Tibial nerve (tissue), 4 donors: ENCODE measurements at places on chromosomes 7 and 10.

DNA sequence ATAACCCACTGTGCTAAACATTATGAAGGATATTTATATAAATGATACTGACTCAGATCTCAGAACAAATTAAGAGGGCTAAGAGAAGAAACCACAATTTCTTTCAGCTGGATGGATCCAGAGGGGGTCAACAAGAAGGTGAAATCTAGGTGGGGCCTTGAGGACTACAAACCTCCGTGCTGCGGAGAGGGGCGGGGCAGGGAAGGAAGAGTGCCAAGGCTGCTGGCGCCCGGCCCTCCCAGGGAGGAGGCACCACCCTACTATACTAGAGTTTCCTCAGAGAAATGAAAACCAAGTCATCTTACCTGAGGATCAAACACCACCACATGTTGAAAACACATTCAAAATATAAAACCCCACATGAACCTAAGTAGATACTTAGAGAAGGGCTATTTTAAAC is 29.3 kb upstream of the CRYGN start:
- H3K27ac ChIP-seq, result no peak overlapping the region
- DNase-seq, result no peak
- H3K36me3 ChIP-seq, result no peaks in the 10 kb centered on the region
- H3K4me3 ChIP-seq, result no peak overlapping the region
- no peaks in the 10 kb centered on the region for H3K4me1 ChIP-seq

DNA sequence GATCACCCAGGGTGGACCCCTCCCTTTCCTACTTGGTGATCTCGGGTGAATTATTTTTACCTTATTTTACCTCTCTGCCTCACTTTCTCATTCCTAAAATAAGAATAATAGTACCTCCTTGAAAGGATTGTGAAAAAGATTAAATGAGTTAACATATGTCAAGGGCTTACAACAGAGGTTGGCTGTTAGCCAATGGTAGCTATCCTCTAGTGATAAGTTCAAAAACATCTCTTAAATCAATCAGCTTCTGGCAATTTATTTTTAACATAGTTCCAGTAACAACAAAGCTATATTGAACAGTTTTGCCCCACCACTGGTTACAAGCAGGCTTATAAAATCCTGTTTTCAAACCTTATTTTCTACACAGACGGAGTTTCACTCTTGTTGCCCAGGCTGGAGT is 45.4 kb downstream of the TMEM168 start:
- no peak overlapping the region for H3K4me3 ChIP-seq
- no peak for DNase-seq
- no peak overlapping the region for H3K27ac ChIP-seq
- H3K27me3 ChIP-seq, result no peaks in the 10 kb centered on the region
- no peaks in the 10 kb centered on the region for H3K36me3 ChIP-seq
- no peaks in the 10 kb centered on the region for H3K4me1 ChIP-seq

DNA sequence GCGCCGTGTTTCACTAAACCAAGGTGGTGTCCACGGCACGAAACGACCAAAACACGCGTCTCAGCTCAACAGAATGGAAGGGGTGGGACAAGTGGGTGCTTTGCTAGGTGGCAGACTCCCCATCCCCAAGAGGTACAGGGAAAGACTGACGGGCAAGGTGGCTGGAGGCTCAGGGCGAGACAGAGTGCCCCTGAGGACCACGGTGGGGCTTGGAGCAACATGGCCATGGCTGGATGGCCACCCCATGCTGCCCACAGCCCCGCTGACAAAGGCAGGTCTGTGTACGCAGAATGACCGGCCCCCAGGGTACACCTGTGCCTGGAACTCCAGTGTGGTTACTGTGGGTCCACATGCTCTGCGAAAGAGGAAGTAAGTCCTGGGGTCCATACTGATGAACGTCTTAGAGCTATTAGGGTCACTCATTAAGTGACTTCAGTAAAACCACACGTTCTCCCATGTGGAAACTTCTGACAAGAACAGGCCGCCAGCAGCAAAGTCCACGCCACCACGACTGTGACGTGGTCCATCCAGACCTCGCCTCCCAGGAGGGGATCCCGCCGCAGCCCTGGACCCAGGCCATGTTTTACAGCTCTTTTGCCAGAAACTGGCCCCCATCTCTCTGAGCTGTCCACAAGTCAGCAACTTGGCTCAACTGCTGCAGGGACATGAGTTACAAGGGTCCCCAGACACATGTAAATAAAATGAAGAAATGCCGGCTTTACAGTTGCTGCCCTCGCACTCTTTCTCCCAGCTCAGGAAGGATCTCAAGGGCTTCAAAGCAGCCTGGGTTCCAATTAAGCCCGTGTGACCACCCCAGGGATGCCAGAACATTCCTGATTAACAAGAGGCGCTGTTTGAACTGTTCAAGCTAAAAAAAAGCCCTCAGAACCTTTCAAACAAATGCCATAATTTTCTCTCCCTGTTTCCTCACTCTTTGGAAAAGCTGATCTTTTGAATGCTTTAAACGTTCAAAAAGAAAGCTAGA is 66.8 kb downstream of the MAD1L1 start:
- H3K4me1 ChIP-seq, result peaks cover 10% of the 10 kb centered on the region
- H3K4me3 ChIP-seq, result no peak overlapping the region
- H3K27ac ChIP-seq, result peak overlapping the region; percentile 34
- DNase-seq, result no peak
- H3K27me3 ChIP-seq, result no peaks in the 10 kb centered on the region
- H3K36me3 ChIP-seq, result peaks cover 24% of the 10 kb centered on the region

DNA sequence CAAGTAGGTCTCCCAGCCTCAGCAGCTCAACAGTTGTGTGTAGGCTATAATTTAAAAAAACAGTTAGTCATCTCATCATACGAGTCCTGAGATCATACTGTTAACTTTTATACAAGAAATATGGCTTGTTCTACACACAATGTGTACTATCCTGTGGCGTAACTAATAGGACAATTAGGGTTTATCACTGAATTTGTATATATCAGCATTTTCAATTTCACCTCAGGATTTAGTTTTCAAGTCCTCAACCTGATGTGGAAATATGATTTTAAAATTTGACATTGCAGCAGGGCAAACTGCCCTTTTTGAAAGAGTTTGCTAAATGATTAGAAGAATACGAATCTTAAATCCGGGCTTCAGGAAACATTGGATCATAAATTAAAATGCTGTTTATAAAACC is 237.2 kb upstream of the CTBP2 start:
- H3K4me1 ChIP-seq, result no peaks in the 10 kb centered on the region
- no peaks in the 10 kb centered on the region for H3K36me3 ChIP-seq
- DNase-seq, result no peak
- no peaks in the 10 kb centered on the region for H3K27me3 ChIP-seq
- H3K27ac ChIP-seq, result no peak overlapping the region
- no peak overlapping the region for H3K4me3 ChIP-seq

DNA sequence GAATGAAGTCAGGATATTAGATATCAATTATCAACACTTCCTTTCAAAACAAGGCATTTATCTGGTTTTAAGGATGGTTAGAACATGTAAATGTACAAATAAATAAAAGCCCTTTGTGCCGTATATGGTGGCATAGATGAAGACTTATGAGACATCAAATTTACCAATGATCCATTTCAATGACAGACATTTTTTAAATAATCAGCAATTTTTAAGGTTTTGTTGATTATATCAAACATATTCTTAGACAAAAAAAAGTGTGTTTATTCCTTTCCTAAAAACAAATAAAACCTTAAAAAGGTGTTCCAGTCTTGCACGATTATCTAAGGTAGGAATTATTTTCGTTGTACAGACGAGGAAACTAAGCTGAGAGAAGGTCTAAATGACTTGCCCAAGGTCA is 13.8 kb downstream of the APBB1IP start:
- H3K4me1 ChIP-seq, result peaks cover 6% of the 10 kb centered on the region
- no peak overlapping the region for H3K27ac ChIP-seq
- H3K36me3 ChIP-seq, result no peaks in the 10 kb centered on the region
- no peaks in the 10 kb centered on the region for H3K27me3 ChIP-seq
- H3K4me3 ChIP-seq, result no peak overlapping the region

DNA sequence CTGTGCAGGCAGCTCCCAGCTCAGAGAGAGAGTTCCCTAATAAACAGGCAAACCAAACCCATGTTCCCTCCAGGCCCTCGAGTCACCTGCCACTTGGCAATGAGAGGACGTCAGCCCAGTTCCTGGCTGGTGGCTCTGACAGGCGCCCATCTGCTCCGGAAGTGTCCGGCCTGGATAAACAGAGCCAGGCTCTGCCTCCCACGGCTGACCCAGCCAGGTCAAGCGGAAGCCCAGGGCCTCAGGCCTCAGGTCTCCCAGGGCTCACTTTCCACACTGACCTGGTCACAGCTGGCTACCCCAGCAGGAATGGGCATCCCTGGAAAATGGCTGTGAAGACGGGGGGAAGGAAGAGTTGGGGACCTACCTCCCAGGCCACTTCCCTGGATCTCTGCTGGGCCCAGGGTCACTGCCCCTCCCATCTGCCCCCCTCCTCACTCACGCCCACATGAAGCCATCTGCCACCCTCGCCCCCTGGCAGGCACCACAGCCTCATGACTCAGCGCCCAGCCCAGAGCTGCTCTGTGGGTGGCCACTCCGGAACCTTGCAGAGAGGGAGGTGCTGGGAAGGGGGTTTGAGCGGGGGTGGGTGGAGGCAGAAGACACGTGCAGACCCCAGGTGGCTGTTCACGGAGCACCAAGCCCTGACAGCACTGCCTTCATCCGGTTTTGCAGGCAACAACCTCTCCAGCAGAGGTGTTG is 37.4 kb upstream of the DUSP5 start:
- no peak overlapping the region for H3K27ac ChIP-seq
- H3K4me3 ChIP-seq, result no peak overlapping the region
- no peaks in the 10 kb centered on the region for H3K27me3 ChIP-seq
- no peaks in the 10 kb centered on the region for H3K4me1 ChIP-seq

DNA sequence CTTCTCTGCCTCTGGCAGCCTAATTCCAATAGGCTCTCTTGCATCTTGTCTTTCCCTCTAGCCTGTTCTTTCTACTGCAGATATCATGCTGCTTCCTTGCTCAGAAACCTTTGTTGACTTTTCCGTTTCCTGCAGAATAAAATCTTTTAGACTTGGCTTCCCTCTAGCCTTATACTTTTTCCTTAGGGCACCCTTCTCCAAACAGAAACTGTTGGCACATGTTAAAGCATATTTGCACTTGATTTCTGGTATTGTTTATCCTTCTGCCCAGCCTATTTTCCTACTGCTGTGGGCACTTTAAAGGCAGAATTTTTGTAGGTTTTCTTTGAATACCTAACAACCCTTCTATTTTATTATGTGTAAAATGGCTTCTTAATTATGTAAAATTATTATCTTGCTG is 4.6 kb downstream of the GNAI1 start:
- H3K36me3 ChIP-seq, result no peaks in the 10 kb centered on the region
- H3K27me3 ChIP-seq, result no peaks in the 10 kb centered on the region
- peaks cover 13% of the 10 kb centered on the region for H3K4me1 ChIP-seq
- no peak overlapping the region for H3K4me3 ChIP-seq

DNA sequence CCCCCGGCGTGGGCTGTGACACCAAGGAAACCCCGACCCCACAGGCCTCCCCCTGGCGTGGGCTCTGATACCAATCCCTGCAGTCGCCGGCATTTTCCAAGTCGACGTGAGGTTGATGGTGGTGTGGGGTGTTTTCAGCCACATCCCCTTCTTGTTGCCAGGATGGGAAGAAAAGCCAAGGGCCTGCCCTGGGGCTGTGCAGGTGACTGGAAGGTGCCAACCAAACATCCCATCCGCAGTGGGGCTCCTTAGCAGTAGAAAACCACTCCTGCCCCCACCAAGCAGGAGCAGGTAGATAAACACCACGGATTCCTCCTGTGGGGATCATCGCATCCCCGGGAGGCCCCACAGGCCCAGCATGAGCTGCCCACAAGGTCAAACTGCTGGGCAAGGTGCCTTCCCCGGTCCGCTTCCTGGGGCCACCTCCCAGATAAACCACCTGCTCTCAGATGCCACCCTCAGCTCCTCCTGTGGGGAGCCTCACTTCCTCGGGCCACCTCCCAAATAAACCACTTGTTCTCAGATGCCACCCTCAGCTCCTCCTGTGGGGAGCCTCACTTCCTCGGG is 88.5 kb upstream of the DIP2C start:
- no peak overlapping the region for H3K4me3 ChIP-seq
- no peak overlapping the region for H3K27ac ChIP-seq
- peaks cover 4% of the 10 kb centered on the region for H3K27me3 ChIP-seq
- H3K4me1 ChIP-seq, result no peaks in the 10 kb centered on the region
- DNase-seq, result no peak

DNA sequence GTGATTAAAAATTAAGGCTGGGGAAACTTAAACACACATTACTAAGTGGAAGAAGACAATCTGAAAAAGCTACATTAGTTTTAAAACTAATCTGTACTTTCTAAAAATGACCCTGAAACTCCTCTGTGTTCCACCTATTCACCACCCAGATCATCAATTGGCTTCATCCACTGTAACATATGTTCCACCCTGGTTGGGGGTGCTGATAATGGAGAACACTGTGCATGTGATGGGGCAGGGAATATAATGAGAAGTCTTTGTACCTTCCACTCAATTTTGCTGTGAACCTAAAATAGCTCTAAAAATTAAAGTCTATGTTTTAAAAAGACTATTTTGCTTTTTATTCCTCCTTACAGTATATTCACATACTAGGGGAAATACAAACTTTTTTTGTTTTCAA is 132.7 kb downstream of the CNOT4 start:
- DNase-seq, result no peak
- H3K4me1 ChIP-seq, result no peaks in the 10 kb centered on the region
- H3K36me3 ChIP-seq, result no peaks in the 10 kb centered on the region
- H3K4me3 ChIP-seq, result no peak overlapping the region
- no peak overlapping the region for H3K27ac ChIP-seq

GRCh38 chr10:132296666-132297443 is 10.9 kb downstream of the STK32C start:
- H3K27ac ChIP-seq, result no peak overlapping the region
- no peaks in the 10 kb centered on the region for H3K27me3 ChIP-seq
- H3K36me3 ChIP-seq, result no peaks in the 10 kb centered on the region

- H3K27me3 ChIP-seq, result no peaks in the 10 kb centered on the region
- no peak for DNase-seq
- no peak overlapping the region for H3K27ac ChIP-seq
- H3K36me3 ChIP-seq, result no peaks in the 10 kb centered on the region
- no peak overlapping the region for H3K4me3 ChIP-seq
- no peaks in the 10 kb centered on the region for H3K4me1 ChIP-seq
Measured at GRCh38 chr7:48112401-48113165, 23.5 kb downstream of the UPP1 start.

GRCh38 chr7:135320268-135320667 is 86.6 kb downstream of the STRA8 start:
- H3K36me3 ChIP-seq, result no peaks in the 10 kb centered on the region
- H3K4me1 ChIP-seq, result no peaks in the 10 kb centered on the region
- DNase-seq, result peak; percentile 56
- H3K4me3 ChIP-seq, result no peak overlapping the region

GRCh38 chr10:16843252-16843870 is 26.1 kb upstream of the RSU1 start:
- no peak for DNase-seq
- no peaks in the 10 kb centered on the region for H3K27me3 ChIP-seq
- no peak overlapping the region for H3K4me3 ChIP-seq
- H3K4me1 ChIP-seq, result no peaks in the 10 kb centered on the region
